GM12865 (cell line): ENCODE measurements at places on chromosomes 4 and X.
A peak's percentile ranks its signal among the peaks of the same experiment; 100 is the strongest.

GRCh38 chr4:11463707-11464106 lies 35.0 kb upstream of the HS3ST1 start:
- DNase-seq = no peak

GRCh38 chr4:56212774-56213173 lies 174.5 kb downstream of the AASDH start:
- DNase-seq = no peak

- no peak for DNase-seq
These were observed 208.4 kb downstream of the GASK1B start for GRCh38 chr4:157964463-157964862.

DNA sequence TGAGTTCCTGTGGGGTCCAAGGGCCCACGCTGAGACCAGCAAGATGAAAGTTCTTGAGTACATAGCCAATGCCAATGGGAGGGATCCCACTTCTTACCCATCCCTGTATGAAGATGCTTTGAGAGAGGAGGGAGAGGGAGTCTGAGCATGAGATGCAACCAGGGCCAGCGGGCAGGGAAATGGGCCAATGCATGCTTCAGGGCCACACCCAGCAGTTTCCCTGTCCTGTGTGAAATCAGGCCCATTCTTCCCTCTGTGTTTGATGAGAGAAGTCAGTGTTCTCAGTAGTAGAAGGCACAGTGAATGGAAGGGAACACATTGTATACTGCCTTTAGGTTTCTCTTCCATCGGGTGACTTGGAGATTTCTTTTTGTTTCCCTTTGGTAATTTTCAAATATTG lies 4.8 kb downstream of the MAGEA11 start:
- no peak for DNase-seq

DNA sequence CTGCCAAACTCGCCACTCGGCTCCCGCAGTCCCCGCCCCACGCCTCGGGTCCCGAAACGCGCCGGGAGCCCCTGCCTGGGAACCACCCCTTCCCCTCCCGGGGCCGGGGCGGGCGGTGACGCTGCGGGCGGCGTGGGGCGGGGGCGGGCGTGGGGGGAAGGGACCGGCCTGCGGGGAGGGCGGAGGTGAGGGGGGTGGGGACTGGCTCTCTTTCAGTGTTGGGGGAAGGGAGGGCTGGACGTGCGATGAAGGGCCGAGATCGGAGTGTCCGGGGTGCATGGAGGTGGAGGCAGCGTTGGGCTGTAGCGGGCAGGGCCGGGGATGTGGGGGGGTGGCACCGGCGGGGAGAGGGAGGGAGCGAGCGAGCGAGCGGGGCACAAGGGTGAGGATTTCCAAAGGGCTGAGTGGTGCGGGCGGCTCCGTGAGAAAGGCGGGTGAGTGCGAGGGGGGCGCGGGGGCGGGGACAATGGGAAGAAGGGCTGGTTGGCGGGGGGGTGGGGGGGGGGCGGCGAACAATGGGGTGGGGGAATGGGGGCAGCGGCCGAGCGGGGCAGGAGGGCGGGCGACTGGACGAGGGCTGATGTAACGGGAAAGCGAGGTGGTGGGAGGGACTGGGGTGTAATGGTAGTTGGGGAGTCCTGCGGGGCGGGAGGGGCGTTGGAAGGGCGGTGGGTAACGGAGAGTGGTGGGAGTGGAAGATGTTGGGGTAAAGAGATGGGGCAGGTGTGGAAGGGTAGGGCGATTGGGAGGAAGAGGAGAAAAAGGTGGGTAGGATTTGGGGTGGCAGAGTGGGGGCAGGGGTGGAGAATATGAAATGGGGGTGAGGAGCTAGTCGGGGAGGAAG lies 578 bp downstream of the DCUN1D4 start:
- DNase-seq = peak; percentile 35

GRCh38 chr4:9859810-9860209 lies 78.4 kb downstream of the DRD5 start:
- no peak for DNase-seq

DNA sequence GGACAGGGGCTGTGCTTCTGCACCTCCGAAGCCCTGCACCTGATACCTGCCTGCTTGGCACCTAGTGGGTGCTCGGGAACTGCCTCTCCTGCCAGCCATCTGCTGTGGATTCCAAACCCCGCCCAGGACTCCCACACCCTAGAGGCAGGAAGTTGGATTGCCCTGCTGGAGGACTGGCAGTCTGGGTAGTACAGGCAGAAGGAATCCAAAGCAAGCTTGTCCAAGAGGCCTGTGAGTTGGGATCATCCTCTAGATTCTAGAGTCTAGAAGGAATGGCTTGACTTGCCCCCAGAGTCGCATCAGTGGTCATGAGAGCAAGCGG lies 64.6 kb upstream of the MTM1 start:
- no peak for DNase-seq

- no peak for DNase-seq
These were observed 21.8 kb upstream of the JAKMIP1 start for GRCh38 chr4:6221851-6222760.

DNA sequence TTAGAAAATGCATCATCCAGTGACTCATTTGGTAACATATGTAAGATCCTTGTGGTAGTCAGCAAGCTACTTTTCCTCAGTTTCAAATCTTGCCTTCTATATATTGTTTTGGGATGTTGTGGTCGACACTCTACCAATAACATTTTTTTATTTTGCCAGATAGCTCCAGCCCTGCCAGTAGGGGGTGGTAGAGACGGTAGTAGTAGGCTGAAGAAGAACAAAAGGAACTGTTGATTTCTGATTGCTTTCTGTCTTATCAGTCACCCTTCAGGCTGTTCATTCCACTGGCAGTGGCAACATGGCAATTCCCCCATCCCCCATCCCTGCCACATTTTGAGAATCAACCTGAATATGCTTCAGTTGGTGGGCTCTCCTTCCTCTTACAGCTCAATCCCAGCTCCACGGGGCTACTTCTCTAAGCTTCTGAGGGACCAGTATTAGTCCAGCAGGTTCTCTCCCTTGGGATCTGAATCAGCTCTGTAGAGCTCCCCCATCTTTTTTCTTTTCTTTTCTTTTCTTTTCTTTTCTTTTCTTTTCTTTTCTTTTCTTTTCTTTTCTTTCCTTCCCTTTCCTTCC lies 171.5 kb upstream of the VEGFC start:
- DNase-seq = peak; percentile 32

GRCh38 chrX:147570483-147570882 lies 341.2 kb upstream of the FMR1 start:
- DNase-seq = no peak

- peak; percentile 25 for DNase-seq
These were observed 100.0 kb downstream of the ADAMTS3 start for GRCh38 chr4:72468904-72469502.

DNA sequence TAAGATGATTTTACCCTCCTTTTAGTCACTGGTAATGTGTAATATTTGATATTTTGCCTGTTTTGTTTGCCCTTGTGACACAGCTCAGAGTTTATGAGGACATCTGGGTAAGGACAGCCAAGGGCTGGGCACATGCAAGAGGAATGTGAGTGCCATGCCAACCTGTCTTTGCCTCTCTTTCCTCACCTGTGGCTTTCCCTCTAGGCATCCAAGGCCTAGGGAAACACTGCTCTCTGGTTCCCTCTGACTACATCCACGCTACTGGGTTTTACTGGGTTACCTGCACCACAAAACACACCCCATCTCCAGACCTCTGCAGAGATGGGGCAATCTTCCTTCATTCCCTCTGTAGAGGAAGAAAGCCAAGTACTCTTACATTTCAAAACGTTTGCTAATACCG lies 7.7 kb downstream of the HPGDS start:
- no peak for DNase-seq

GRCh38 chrX:63922221-63922620 lies 137.2 kb upstream of the ARHGEF9 start:
- DNase-seq = no peak

DNA sequence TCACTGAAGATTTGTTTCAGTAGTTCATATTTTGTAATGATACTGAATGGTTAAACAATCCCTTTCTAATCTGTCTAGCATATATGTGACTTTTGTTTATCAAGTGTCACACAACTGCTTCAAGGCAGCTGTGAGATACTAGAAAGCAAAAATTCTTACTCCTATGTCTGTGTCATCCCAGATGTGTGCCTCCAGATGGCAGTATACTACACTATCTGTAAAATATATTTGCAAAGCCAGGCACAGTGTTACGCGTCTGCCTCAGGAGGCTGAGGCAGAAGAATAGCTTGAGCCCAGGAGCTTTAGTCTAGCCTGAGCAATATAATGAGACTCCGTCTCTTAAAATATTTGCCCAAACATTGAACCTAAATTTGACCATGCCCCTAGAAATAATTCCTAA lies 4.0 kb downstream of the NUDT10 start:
- DNase-seq = peak; percentile 18

GRCh38 chrX:100587861-100588260 lies 3.1 kb downstream of the TNMD start:
- no peak for DNase-seq

- DNase-seq = no peak
These were observed 58.5 kb downstream of the DIPK2B start for GRCh38 chrX:45142185-45142584.

GRCh38 chr4:152729466-152729865 lies 49.7 kb upstream of the TMEM154 start:
- no peak for DNase-seq

DNA sequence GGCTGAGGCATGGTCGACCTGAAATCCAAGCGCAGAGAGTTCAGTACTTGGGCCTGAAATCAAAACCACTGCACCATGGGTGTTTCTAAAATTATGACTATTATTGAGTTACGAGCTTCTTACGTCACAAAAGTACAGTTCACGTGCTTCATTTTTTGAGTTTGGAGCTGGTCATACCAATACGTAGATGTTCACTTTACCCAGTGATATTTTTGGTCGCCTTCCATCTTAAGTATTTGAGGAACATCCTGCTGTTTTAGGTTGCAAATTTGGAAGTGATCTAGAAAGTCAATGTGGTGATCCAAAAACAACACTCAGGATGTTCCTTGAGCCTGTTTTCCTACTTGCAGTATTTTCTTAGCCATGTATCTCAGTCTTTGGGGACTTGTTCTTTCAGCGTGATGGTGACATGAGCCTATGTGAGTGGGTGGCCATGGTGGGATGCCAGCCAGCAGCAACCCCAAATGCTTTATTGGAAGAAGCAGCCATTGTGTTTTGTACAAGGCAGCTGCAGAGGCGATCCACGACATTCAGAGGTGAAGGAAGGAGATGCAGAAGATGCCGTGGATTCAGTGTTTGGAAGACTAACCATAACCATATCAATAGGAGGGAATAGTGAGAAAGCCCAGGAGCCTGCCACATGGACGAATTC lies 28.7 kb downstream of the LDB2 start:
- DNase-seq = no peak

GRCh38 chrX:113980953-113981352 lies 602.9 kb upstream of the HTR2C start:
- no peak for DNase-seq

DNA sequence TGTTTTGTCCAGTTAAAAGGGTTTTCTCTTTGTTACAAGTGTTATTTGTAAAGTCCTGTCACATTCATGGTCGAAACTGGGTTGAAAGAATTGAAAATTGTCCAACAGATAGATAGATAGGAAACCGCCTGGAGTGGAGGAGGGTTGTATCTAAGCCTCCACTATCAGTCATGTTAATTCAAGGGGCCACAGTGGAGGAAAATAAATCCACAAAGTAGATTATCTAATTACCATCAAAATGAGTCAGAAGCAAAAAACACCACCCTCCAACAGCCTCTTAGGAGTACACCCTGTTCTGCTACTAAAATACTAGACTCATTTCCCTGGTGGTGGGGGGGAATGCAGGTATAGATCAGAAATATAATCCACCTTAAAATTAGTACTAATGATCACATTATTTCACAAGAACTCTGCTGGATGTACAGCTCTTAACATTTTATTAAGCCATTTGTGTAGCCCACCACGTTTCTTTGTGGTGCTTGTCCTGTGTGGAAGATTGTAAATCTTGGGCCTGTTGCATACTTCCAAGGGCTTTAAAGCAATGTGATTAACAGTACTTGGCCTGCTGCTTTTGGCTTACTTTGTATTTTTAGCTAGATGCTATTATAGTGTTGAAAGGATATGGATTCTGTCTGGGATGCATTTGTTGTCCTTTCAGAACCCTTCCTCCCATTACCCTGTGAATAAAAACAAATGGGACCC lies 26.8 kb downstream of the RBBP7 start:
- DNase-seq = no peak

GRCh38 chr4:179110816-179111215 lies 1668.6 kb upstream of the AGA start:
- no peak for DNase-seq

- no peak for DNase-seq
These were observed 73.9 kb downstream of the HTRA3 start for GRCh38 chr4:8343262-8343966.

GRCh38 chr4:41418444-41418843 lies 119.5 kb upstream of the LIMCH1 start:
- DNase-seq = no peak

- no peak for DNase-seq
These were observed 49.5 kb downstream of the DCLK2 start for GRCh38 chr4:150127757-150128156.

GRCh38 chr4:176981551-176981950 lies 188.8 kb upstream of the VEGFC start:
- no peak for DNase-seq

- peak; percentile 58 for DNase-seq
These were observed 73.5 kb upstream of the RAP2C start for GRCh38 chrX:132292793-132293192.

- DNase-seq = no peak
These were observed 21.8 kb downstream of the SH3TC1 start for GRCh38 chr4:8220661-8221450.

GRCh38 chr4:55096045-55096444 lies 29.4 kb downstream of the KDR start:
- no peak for DNase-seq

DNA sequence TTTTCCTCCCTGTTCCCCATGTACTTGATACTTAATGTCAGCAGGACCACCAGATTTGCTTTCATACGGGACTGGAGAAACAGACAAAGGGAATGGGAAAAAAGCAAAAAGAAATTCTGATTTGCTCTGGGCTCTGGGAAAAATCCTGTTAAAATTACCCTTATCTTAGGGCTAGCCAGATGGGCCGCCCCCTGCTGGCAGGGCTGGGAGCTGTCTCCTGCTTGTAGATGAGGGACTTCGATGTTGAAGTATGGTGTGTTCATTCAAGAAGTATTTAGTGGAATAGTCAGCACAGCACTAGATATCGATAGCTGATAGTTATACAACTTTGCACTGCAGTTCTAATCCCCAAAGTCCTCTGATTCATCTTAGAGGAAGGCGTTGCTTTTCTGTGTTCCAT lies 45.8 kb downstream of the BCORL1 start:
- DNase-seq = peak; percentile 57
